ENCODE measurements at places on chromosomes 11 and 22.
A peak's percentile ranks its signal among the peaks of the same experiment; 100 is the strongest.

GRCh38 chr22:29314537-29315285 is 786 bp downstream of the RASL10A start:
- no peak for DNase-seq

GRCh38 chr22:32691101-32691500 is 110.4 kb upstream of the TIMP3 start:
- DNase-seq = no peak

GRCh38 chr22:24996420-24996952 is 44.0 kb downstream of the KIAA1671 start:
- no peak for DNase-seq

DNA sequence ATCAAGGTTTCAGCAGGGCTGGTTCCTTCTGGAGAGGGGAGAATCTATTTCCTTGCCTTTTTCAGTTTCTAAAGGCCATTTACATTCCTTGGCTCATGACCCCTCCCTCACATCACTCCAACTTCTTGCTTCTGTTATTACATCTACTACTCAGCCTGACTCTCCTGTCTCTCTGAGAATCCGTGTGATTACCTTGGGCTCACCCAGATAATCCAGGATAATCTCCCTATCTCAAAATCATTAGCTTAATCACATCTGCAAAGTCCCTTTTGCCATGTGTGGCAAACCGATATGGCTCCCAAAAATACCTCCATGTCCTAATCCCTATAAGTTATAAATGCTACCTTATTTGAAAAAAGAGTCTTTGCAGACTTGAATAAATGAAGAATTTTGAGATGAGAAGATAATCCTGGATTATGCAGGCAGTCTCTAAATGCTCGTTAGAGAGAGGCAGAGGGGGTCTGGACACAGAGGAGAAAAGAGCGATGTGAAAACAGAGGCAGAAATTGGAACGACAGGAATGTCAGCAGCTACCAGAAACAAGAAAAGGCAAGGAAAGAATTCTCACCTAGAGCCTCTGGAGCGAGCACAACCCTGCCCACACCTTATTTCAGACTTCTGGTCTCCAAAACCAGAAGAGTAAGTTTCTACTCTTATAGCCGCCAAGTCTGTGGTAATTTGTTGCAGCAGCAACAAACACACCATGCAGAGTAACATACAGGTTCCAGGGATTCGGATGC is 23.6 kb upstream of the ARHGAP32 start:
- DNase-seq = no peak

GRCh38 chr11:68099474-68100405 is 21.4 kb downstream of the CHKA start:
- DNase-seq = no peak

DNA sequence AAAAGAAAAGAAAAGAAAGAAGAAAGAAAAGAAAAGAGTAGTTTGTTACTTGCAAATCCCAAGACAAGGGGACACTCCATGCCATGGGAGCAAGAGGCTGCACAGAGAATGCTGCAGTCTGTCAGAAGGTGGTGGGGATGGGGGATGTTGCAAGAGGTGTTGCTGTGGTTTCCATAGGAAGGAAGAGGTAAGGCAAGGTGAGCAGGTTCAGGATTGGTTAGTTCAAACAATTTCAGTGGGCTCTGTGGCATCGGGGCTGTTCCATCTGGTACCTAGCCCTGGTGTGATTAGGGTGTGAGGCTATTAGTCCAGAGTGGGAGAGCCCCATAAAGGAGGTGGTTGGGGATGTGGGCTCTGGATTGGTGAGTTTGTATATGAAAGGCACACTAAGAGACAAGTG is 172.7 kb downstream of the BCR start:
- no peak for DNase-seq

DNA sequence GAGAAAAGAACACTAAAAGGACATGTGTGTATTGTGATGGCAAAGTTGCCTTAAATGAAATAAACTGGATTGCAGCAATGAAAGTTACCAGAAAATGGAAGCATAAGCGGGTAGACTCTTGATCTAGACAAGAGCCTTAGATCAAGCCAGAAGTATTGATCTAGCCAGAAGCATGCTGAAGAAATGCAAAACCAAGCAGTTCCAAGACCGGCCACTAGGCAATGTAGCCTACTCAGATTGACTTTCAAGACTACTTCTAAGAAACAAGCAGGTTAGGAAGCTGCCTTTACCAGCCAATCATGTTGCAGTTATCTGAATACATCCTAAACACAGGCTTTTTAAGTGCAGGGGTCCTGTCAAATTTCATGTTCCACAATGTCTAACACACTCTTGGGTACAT is 54.6 kb downstream of the KCNA4 start:
- DNase-seq = no peak

DNA sequence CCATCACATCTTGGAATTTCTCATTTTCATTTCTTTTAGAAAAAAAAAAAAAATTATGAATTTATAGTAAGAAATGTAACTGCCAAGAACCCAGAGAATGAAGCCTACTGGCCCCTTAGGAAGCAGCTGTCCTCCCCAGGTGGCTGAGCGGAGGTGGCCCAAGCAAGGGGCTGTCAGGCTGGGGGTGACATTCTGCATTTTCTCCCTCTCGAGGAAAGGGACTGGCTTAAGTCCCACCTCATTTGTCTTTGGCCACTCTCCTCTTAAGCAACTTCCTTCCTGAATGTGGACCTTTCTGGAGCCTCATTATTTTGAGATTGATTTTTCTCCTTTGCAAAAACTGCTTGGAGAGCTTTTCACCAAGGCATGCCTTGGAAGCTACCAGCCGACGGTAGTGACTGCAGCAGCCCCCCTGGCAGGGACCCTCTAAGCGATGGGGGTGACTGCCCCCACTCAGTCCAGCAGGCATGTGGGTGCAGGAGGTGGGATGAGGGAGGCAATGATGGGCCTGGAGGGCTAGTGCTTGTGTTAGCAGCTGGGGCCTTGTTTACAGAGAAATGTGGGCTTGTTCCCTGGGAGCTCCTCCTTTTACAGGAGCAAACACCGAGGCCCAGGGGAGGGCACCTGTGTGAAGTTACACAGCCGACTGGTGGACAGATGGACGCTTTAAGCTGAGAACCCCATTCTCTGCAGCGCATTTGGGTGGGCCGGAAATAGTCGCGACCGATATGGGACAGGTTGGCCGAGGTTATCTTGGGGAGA is 111.7 kb downstream of the MORC2 start:
- no peak for DNase-seq

GRCh38 chr11:40030867-40031266 is 1428.6 kb downstream of the LRRC4C start:
- no peak for DNase-seq

DNA sequence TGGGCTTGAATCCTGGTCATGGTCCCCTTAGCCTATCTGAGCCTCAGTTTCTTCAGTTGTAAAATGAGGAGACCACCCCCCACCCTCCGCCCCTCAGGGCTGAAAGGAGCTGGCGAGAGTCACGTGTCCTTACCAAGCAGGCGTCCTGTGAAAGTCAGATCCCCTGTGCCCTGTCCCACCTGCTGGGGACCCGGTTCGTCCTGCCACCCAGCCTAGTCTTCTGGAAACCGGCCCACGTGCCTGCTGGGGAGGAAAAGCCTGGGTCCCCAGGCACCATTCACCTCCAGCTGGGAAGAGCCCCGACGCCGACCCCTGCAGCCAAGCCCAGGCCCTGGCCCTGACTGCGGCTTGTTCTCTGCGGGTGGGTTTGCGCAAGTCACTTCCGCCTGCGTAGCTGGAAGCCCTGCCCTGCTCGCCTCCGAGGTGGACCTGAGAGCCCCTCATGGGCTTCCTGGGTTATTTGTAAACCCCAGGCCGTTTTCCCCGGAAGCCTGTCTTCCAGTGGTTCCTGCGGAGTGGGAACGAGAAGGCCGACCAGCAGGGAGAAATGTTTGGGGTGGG is 679 bp upstream of the SSH3 start:
- no peak for DNase-seq

GRCh38 chr11:121932646-121933185 is 183.3 kb downstream of the BLID start:
- DNase-seq = peak; percentile 69

GRCh38 chr22:50620593-50621355 is 7.2 kb downstream of the ARSA start:
- DNase-seq = peak; percentile 48

- DNase-seq = no peak
These were observed 525 bp downstream of the SLC22A12 start for GRCh38 chr11:64591257-64592233.

- DNase-seq = no peak
These were observed 412.3 kb downstream of the BRD1 start for GRCh38 chr22:49415151-49415951.

GRCh38 chr11:123796226-123796625 is 9.9 kb downstream of the OR6M1 start:
- no peak for DNase-seq

DNA sequence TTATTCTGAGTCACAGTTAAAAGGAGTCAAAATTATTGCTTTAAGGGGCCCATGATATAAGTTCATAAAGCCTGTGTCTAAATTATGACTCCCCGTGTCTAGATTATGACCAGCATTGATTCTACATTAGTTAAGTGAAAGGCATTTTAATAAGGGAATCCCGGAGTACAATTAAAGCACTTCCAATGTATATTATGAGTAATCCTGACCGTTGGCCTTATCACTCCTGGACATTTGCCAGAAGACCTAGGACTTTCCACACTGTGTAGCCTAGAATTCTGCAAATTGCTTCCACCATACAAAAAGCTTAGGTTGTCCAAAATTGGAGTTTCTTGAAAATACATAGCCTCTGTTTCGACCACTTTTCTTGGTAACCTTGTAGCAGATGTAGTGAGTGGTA is 1292.6 kb downstream of the LRRC4C start:
- no peak for DNase-seq

- DNase-seq = no peak
These were observed 100.0 kb upstream of the OR4B1 start for GRCh38 chr11:48116437-48117228.

DNA sequence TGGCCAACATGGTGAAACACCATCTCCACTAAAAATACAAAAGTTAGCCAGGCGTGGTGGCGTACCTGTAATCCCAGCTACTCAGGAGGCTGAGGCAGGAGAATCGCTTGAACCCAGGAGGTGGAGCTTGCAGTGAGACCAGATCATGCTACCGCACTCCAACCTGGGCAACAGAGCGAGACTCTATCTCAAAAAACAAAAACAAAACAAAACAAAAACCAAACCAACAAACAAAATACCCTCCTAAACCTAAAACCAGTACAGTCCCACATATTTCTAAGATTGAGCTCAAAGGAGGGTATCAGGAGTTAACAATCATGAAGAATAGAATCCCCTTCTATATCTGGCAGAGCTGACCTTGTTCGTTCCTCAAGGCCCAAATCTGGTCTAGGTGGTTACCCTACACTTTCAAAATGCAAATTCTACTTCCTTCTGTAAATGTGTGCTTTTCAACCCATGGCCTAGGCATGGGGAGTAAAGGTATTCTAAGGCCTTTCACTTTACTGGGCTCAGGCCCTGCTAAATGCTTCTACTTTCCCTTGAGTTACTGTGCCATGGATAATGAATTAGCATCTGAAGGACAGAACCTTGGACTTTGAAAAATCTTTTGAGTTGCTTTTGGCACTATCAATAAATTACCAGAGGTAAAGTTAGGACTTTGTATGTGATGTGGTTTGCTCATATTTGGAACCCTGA is 10.4 kb upstream of the PPP2R1B start:
- no peak for DNase-seq

GRCh38 chr22:43945632-43946383 is 9.4 kb upstream of the SAMM50 start:
- no peak for DNase-seq

DNA sequence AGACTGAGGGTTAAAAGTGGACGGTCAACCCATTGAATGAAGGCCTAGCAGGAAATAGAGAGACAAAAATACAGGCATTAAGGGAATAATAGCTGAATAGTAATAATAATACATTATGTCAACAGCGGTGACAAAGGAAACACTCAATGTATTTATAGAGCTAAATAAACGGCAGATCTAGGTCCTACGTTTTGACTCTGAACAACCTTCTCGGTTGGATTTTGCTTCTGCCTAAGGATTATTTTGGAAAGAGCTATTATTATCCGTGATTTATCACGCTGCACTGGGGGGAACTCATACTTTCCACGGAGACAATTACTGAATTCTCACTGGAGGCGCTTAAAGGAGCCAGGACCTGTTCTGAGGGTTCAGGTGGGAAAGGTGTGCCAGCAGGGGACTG is 118.2 kb upstream of the KIRREL3 start:
- DNase-seq = no peak

DNA sequence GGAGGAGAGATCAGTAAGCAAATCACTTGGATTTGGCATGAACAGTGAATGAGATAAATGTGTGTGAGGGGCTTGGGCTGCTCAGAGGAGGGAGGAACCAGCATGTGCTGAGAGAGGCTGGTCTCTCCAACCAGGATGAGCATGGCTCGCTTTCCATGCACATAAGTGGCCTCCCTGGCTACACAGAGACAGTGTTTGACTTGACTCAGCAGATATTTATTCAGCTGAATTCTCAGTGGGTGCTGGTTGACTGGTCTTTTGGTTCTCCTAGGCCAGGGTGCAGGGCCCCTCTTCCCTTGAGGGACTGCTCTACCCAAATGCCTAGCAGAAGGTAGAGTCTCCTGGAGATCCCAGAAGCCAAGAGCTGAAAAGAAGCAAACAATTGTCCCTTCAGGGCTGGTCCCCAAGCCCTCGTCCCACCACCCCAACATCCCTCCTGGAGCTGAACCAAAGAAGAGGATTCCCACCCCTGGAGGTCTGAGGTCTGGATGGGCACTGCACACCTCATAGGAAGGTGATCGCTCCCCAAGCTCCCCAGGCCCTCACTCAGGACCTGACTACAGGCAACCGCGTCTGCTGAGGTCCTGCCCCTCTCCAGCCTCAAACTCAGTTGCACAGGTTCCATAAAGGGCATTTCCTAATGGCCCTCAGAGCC is 3.3 kb upstream of the TRIM29 start:
- DNase-seq = no peak

- no peak for DNase-seq
These were observed 410.1 kb downstream of the SHANK2 start for GRCh38 chr11:70842256-70842655.

DNA sequence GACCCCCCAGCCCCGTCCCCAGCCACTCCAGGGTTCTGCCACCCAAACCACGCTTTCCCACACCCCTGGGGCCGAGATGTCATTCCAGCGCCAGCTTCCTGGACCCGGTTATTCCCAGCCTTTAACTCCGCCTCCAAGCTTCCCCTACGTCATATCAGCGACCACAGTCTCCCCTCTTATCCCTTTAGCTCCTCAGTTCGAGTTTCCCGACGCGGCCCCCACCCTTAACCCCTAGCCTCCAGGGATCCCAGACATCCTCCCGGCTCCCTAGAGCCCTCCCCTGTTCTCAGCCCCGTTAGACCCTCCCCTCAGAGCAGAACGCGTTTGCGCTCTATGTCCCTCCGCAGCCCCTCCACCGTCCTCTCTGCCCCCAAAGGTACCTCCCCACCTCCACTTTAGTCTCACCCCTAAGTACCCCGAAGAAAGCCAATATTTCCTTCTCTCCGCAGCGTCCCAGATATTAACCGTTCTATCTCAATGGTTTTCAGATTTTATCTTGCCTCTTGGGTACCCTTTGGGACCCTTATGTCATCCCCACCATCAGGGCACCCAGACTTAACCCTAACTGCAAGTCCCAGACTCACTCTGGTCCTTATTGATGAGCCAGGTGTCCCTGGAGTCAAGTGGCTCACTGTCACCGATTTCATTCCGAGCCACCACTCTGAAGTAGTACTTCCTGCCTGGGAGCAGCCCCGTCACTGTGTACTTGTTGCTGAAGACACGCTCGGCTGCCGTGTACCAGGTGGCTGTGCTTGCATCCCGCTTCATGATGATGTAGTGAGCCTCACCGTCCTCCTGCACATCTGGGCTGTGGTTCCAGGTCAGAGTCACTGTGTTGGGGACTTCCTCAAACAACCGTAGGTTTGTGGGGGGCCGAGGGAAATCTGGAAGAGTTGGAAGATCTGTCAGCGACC is 8.0 kb downstream of the TMEM86A start:
- DNase-seq = no peak
